ENCODE measurements at places on chromosomes 16 and 17.

DNA sequence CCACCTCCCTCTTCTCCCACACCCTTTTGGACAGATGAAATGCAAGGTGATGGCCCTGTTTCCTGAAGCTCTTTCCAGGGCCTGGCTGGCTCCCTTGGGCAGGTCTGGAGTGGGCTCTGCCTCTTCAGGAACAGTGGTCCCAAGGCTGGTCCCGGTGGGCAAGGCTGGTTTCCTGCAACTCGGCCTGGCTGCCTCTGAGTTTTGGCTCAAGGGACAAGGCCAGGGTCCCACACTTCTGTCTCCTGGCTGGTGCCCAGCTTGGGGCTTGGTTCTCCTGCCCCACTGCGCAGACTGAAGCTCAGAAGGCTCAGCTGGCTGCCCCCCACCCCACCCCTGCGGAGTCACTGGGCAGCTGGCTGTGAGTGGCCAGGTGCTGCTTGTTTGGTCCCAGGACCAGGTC lies 3.8 kb upstream of the ACTG1 start:
- DNase-seq, result no peak

GRCh38 chr16:8229011-8229520 lies 361.2 kb downstream of the TMEM114 start:
- DNase-seq, result no peak

- DNase-seq, result peak; percentile 86
These were observed at the start of gene NAGLU for GRCh38 chr17:42536048-42536371. Gene NAGLU, plus strand, starts transcription at chr17:42536241. Its CDS starts 32 bp downstream, at chr17:42536273.

GRCh38 chr17:436571-436970 lies 84.0 kb upstream of the RPH3AL start:
- DNase-seq, result no peak

GRCh38 chr17:74430706-74431567 lies 951 bp upstream of the GPRC5C start:
- peak; percentile 91 for DNase-seq

DNA sequence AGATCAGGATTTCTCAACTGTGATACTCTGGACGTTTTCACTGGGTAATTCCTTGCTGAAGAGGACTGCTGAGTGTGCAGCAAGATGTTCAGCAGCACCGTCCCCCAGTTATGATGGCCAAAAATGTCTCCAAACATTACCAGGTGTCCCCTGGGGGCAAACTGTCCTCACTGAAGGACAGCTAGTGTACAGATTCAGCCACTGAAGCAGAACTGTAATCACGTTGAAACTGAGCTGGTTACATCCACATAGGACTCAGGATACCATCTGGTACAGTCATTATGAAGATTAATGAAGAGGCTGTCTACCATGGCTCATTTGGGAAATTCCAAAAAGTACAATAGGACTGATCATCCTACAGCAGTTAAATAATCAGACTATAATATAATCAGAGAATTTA lies 43.3 kb upstream of the GINS3 start:
- no peak for DNase-seq

Data from left kidney (tissue), 8 donors.